ENCODE measurements at places on chromosomes 12 and 14. TPM values are rescaled to one million over a fixed set of nuclear protein-coding genes. Genes with fewer than 3 reads are reported as not detected.

DNA sequence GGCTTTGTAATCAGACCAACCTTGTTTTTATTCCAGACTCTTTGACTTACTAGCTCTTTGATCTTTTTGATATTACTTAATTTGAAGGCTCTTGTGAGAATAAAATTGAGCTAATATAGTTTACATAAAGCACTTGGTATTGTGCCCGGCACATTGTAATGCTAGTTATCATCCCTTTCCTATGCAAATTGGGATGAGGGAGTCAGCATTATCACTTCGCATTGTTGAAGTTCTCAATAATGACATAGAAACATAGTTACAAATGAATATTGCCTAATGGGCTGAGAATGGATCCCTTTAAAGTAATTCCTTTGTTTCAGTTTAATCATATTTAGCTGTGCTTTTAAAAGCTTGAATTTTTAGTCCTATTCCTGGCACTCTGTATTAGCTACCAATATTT, 36.6 kb downstream of the SUPT16H start:
- H3K27ac ChIP-seq = no peak overlapping the region
- no peaks in the 10 kb centered on the region for H3K4me1 ChIP-seq

DNA sequence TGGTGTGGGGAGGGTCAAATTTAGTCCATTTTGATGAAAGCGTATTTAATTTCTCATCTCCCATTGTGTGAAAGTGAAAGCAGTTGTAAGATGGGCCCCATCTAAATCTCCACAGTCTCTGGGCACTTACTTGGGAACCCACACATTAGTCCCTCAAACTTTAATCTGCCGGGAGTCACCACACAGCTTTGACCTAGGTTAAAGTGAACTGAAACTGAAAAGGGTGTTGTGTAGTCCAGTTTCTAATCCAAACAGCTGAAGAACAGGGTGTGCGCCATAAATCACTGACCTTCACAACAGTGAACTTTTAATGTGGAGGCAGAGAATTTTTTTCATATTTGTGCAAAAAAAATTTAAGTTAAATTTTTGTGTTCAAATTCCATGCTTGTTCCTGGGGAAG, 48.4 kb upstream of the PTPRO start:
- H3K27ac ChIP-seq = no peak overlapping the region
- no peaks in the 10 kb centered on the region for H3K36me3 ChIP-seq
- no peaks in the 10 kb centered on the region for H3K27me3 ChIP-seq
- no peak overlapping the region for H3K4me3 ChIP-seq
- no peaks in the 10 kb centered on the region for H3K4me1 ChIP-seq

GRCh38 chr12:117844114-117844830, 124.5 kb downstream of the KSR2 start:
- H3K36me3 ChIP-seq = no peaks in the 10 kb centered on the region
- H3K27ac ChIP-seq = no peak overlapping the region
- H3K27me3 ChIP-seq = no peaks in the 10 kb centered on the region

The SMIM41 gene
- not detected for total RNA-seq

The STON2 gene
- total RNA-seq = 0.29 TPM
